ENCODE measurements at places on chromosomes 12 and 14. TPM values are rescaled to one million over a fixed set of nuclear protein-coding genes. Genes with fewer than 3 reads are reported as not detected.
A peak's percentile ranks its signal among the peaks of the same experiment; 100 is the strongest.

DNA sequence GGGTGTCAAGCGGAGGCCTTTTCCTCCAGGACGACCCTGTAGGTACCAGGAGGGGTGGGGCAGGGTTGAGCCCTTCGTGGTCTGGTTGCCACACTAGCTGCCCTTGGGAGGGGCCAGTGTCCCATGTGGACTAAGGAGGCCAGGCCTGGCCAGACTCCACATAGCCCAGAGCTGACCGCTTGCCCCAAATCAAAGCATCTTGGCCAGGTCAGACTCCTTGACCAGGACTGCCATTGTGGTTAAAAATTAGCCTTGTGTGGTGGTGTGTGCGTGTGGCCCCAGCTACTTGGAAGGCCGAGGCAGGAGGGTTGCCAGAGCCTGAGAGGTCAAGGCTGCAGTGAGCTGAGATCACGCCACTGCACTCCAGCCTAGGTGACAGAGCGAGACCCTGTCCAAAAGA lies 24.8 kb downstream of the ALDH2 start:
- no peak for DNase-seq

The BATF gene
- total RNA-seq, result 74.6 TPM

The HOXC12 gene
- not detected for total RNA-seq

- no peak for DNase-seq
Observed at GRCh38 chr12:6183689-6184428, 16.3 kb upstream of the CD9 start.

DNA sequence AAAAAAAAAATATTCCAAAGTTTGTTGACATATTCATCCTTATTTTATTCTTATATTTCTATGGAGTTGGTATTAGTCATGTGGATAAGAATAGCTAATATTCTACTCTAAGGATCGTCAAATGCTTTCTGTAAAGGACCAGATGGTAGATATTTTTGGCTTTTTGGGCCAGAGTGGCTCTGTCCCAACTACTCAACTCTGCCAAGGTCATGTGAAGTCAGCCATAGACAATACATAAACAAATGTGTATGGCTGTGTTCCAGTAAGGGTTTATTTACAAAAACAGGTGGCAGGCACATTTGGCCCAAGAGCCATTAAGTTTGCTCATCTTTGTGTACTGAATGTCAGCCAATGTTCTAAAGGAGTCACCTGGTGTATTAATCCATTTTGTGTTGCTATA lies 131.8 kb downstream of the TBX5 start:
- no peak for DNase-seq

- DNase-seq, result peak; percentile 49
Observed at GRCh38 chr12:1531654-1532374, 62.6 kb downstream of the FBXL14 start.

The ITGA7 gene
- 3.7 TPM for total RNA-seq

DNA sequence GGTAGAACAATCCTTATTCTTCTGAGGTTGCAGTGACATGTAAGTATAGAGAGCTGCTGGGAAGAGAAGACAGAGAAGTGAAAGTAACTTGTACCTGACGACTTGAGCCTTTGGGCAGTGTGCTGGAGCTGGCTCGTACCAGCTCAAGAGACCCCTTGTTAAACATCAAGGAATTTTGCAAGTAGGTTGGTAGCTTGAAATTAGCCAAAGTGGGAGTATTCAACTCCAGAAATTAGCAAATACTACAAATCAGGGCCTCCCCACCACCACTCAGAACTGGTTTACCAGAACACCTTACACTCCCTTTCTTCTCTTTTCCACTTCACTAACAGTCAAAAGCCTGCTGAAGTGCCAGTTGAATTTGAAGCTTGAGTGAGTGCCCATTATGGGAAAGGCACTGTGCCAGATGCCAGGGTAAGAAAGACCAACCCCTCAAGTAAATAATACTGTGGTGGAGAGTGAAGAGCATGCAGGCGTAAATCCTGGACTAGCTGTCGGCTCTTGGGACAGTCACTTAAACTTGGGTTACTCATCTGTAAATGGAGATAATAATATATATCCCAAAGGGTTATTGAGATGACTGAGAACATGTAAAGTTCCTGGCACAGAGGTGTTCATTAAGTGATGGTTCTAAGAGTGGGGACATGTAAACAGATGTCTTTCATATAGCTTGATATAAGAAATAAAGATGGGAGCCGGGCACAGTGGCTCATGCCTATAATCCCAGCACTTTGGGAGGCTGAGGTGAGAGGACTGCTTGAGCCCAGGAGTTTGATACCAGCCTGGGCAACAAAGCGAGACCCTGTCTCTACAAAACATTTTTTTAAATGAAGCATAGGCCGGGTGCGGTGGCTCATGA lies 27.0 kb upstream of the EID3 start:
- no peak for DNase-seq

DNA sequence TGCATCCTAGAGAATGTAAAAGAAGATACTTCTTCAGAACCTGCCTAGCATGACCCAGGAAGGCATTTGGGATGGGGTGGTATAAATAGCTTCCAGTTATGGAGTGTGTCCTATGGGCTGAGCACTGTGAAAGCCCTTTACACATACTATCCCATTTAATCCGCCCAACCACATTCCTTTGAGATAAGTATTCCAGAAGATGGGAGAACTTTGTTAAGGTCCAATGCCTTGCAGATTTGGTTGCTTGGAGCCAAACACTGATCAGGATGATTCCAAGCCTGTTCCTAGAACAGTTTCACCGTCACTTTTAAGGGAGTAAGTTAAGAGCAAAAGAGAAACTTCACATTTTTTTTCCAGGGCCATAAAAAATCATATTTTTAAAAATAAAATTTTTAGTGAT lies 82.5 kb upstream of the CLMN start:
- DNase-seq, result no peak

The AGAP2 gene
- 72.7 TPM for total RNA-seq

GRCh38 chr12:110885152-110885840 lies 35.1 kb downstream of the MYL2 start:
- DNase-seq, result no peak

- DNase-seq, result no peak
Observed at GRCh38 chr12:15984963-15985362, 73.8 kb downstream of the DERA start.

The DHH gene
- total RNA-seq, result 0.15 TPM

GRCh38 chr12:121013715-121014114 lies 2.6 kb downstream of the C12orf43 start:
- DNase-seq, result no peak
